ENCODE measurements at places on chromosomes 5 and 9.
A peak's percentile ranks its signal among the peaks of the same experiment; 100 is the strongest.

DNA sequence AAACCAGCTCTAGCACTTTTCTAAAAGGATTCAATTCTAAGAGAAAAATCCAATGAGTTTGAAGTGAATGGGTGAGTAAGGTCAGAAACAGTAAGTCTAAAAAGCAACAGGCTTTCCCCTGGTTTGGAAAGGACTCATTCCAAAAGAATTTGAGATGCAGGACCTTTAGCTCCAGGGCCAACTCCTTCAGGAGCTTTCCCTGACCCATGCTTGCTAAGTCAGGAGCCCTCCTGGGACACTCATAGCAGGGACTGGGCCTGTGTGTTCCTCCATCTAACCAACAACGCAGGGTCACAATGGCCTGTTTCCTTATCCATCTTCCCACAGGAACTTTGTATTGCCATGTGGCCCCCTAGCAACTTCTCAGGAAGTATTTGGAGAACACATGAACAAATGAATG is 198.8 kb downstream of the FRMD3 start:
- no peak for DNase-seq

DNA sequence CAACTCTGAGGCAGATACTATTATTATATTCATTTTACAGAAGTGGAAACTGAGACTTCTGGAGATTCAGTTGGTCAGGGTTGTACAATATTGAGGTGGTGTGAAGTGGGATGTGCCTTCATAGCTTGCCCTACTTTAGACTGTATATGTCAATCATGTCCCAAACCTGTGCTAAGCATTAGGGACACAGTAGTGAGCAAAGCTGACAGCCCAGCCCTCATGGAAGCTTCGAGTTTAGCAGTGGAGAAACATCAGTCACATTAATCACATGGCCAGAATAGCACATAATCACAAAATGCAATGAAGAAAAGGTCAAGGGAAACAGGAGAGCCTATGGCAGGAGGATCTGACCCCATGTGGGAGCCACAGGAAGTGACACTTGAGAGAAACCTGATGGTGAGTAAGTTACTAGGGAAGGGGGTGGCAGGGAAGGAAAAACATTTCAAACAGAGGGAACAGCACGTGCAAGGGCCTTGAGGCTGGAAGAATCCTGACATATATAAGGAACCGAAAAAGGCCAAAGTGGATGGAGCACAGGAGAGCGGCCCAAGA is 20.5 kb upstream of the RALGPS1 start:
- no peak for DNase-seq

- no peak for DNase-seq
Observed at GRCh38 chr5:65327582-65327981, 154.1 kb downstream of the ADAMTS6 start.

- DNase-seq, result no peak
Observed at GRCh38 chr9:124254261-124254682, 3.5 kb upstream of the NEK6 start.

- DNase-seq, result no peak
Observed at GRCh38 chr5:91027405-91028139, 355.5 kb downstream of the ARRDC3 start.

GRCh38 chr5:133892774-133893173 is 75.7 kb downstream of the C5orf15 start:
- DNase-seq, result no peak

GRCh38 chr5:123673107-123673506 is 161.1 kb downstream of the CSNK1G3 start:
- DNase-seq, result no peak

DNA sequence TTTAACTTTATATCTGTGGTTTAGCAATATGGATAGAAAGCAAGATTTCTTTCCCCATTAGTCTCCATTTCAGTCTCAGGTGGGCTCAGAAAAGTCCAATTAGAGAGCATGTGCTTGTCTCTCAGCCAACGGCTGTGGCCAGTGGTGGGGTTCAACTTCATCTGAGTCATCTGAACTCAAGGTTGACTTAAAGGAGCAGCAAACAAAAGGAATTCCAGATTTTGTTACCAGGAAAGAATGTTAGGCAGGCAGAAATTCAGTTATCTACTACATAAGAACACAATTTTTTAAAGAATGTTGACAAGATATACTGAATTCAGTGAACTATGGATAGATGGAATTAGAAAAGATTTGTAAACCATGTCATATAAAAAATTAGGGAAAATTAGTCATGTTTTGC is 784.1 kb downstream of the MAT2B start:
- DNase-seq, result no peak

GRCh38 chr5:157148734-157149615 is 6.3 kb upstream of the MED7 start:
- DNase-seq, result peak; percentile 91

DNA sequence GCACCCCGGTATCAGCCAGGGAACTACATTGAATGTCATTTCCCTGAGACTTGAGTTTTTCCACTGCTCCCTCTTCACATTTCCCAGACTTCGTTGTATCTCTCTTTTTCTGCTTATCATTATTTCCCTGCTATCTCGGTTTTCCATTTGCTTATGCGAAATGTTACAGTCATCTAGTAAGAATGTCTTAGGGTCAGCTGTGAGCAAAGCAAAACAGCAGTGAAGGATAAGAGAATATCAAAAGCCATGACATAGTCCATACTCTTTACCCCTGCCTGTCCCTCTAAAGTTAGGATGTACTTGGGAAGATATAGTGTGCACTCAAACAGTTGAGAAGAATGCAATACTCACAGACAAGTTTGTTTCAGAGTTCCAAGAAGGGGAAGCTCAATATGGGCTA is 88.7 kb downstream of the ITGA1 start:
- no peak for DNase-seq

- no peak for DNase-seq
Observed at GRCh38 chr9:71725590-71726338, 42.5 kb downstream of the CEMIP2 start.

GRCh38 chr5:17370651-17371050 is 127.4 kb upstream of the TAF11L2 start:
- DNase-seq, result no peak

- DNase-seq, result no peak
Observed at GRCh38 chr5:116976767-116977166, 402.1 kb upstream of the SEMA6A start.

GRCh38 chr5:170078458-170078857 is 27.2 kb upstream of the FOXI1 start:
- DNase-seq, result no peak
